ENCODE measurements at places on chromosomes 7 and 10. TPM values are rescaled to one million over a fixed set of nuclear protein-coding genes. Genes with fewer than 3 reads are reported as not detected.

The TMEM243 gene
- total RNA-seq: 36.6 TPM

The NXPH1 gene
- total RNA-seq: not detected

DNA sequence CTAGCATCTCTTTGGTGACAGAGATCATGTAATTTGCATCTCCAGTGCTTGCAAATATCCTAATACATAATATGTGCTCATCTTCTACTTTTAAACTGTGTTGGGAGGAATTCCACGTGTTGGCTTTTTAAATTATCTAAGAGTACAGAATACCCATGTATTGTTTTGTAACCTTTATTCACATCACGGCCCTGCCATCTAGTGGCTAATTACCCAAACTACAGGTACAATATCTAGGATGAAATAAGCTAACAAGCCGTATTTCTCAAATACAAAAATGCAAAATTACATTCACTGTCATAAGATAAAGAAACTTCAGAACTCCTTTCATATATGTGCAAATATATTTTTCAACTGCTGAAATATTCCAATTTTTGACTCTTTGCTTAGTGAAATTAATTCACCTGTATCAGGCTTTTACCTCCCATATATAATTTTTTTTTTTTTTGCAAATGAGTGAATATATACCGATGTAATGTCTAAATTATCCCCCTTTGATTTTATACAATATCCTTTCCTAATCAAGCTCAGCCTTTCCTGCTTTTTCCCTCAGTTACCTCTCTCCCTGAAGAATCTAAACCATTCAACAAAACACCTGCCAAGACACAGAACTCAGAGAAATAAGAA lies 30.3 kb upstream of the LSM8 start:
- H3K4me3 ChIP-seq: no peak overlapping the region
- H3K4me1 ChIP-seq: no peaks in the 10 kb centered on the region
- H3K27me3 ChIP-seq: no peaks in the 10 kb centered on the region
- DNase-seq: peak; percentile 17
- H3K27ac ChIP-seq: no peak overlapping the region

The ANKRD7 gene
- total RNA-seq: not detected

- no peak overlapping the region for H3K27ac ChIP-seq
- no peak for DNase-seq
- no peak overlapping the region for H3K4me3 ChIP-seq
- H3K4me1 ChIP-seq: no peaks in the 10 kb centered on the region
Measured at GRCh38 chr10:116826803-116827202, 22.5 kb upstream of the ENO4 start.

The ZCCHC24 gene
- 14.0 TPM for total RNA-seq

The RTKN2 gene
- total RNA-seq: 0.33 TPM

The LBX1 gene
- total RNA-seq: not detected

- H3K36me3 ChIP-seq: no peaks in the 10 kb centered on the region
- no peak overlapping the region for H3K4me3 ChIP-seq
- DNase-seq: no peak
- no peak overlapping the region for H3K27ac ChIP-seq
- H3K4me1 ChIP-seq: peaks cover 42% of the 10 kb centered on the region
Measured at GRCh38 chr7:91946549-91946948, 5.9 kb downstream of the AKAP9 start.

The ACSM6 gene
- total RNA-seq: 9.6 TPM
